ENCODE measurements at places on chromosomes 5 and 9.

DNA sequence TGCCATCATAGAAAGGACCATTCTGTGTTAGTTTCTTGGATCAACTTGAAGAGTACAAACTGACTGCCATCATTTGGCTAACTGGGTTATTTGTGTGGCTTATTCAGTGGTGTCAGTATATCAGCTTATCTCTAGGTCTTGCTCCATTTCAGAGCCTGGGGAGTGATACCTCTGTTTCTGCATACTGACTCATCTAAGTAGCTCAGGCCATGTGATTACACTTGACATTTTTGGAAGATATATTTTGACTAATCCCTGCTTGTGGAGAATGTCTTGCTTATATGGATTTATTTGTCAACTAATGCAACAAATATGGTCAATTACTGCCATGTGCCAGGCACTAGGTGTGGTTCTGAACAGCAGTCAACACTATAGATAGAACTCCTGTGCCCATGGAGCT lies 311.7 kb downstream of the YTHDC2 start:
- DNase-seq: no peak

GRCh38 chr9:100268271-100268670 lies 84.5 kb downstream of the TEX10 start:
- DNase-seq: no peak

GRCh38 chr9:87614397-87614796 lies 111.5 kb upstream of the CTSL start:
- no peak for DNase-seq

GRCh38 chr5:170265522-170265921 lies 32.1 kb downstream of the LCP2 start:
- no peak for DNase-seq

DNA sequence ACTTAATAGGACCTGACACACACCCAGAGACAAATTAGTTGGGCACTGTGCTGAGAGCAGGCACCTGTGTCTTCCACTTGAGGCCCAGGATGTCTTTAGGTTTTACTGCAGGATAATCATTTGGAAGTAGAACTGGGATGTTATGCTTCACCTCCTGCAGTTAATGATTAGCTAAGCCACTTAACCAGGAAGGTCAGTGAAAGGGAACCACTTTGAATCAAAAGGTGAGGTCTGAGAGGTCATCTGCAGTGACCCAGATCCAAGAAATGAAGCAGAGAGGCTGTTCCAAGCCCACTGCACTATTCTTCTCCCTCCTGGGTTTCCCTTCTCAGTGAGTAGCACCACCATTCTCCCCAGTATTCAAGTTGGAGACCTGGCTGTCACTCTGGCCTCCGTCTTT lies 110.5 kb downstream of the SNX18 start:
- no peak for DNase-seq

DNA sequence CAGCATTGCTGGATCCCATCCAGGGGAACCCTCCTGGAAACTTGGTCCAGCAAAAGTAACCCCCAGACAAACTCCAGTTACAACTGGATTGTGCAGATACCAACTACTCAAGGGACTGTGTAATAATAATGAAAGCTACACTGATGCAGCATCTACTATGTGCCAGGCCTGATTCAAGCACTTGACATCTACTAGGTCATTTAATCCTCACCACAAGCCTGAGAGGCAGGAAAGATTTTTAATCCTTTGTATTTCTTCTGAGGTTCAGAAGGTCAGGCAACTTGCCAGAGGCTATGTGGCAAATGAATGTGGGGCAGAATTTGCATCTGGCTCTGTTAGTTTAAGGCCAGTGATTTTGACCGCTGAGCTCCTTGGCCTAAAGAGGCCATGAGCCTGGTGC lies 29.5 kb upstream of the FOXI1 start:
- DNase-seq: no peak

GRCh38 chr9:100213730-100214477 lies 114.9 kb downstream of the INVS start:
- no peak for DNase-seq

DNA sequence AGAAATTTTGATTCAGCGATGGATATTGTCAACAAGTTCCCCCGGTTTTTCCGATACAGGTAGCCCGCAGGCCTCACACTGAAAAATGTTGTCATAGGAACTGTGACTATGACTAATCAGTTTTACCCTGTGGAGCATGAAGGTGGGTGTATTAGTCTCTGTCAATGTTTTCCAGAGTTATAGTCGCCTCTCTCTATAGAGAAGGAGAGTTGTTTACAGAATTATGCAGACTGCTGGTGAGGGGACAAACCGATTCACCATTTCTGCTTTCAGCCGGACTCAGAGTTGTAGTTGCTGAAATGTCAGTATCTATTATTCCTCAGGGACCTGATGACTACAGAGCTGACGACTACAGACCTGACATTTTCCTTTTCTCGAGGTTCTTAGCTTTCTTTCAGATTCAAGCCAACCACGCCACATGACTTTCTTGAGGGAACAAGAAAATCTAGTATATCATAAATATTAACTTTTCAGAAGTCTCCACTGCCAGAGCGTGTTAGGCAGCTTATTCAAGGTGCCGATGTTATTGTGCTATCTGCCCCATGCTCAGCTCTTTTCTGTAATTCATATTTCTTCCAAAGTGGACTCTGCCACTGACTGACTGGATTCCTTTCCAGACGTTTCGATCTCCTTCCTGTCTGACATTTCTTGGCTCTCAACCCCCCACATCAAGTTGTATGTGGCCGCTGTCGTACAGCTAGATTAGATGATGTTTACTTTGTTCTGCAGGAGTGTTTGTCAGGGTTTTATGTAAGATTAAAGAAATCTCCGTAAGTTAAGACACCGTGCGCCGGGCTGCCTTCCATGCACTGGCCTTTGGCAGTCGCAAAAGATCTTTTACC lies 178.1 kb downstream of the FGF1 start:
- DNase-seq: no peak

DNA sequence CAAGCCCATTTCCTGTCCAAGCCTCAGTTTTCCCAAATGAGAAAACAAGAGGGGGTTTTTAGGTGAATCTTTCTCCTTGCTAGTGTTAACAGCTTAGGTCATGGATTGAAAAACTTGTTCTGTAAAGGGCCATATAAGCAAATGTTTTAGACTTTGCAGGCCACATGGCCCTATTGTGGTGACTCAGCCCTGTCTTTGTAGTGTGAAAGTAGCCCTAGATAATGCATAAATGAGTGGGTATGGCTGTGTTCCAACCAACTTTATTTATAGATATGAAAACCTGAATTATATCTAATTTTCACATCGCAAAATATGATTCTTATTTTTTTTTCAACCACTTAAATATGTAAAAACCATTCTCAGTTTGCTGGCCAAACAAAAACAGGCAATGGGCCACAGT lies 6.9 kb upstream of the BARX1 start:
- no peak for DNase-seq

DNA sequence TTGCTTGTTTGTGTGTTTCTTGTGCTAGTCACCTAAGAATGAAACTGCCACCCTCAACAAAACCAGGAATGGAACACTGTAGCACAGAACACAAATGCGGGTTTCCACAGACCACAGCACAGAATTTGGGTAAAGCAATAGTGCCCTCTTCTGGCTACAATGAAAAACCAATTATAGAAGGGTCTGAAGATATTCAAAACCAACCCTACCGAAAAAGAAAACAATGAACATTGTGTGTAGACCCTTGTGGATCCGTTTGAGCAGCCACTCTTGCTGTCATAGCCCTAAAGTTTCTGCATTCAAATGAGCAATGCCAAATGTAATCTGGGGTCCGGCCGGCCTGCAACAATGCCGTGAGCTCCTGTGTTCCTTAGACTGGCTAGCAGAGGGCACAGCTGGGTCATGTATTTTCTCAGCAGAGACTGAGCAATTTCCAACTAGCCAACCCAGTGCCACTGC lies 8.3 kb upstream of the ENC1 start:
- DNase-seq: no peak

DNA sequence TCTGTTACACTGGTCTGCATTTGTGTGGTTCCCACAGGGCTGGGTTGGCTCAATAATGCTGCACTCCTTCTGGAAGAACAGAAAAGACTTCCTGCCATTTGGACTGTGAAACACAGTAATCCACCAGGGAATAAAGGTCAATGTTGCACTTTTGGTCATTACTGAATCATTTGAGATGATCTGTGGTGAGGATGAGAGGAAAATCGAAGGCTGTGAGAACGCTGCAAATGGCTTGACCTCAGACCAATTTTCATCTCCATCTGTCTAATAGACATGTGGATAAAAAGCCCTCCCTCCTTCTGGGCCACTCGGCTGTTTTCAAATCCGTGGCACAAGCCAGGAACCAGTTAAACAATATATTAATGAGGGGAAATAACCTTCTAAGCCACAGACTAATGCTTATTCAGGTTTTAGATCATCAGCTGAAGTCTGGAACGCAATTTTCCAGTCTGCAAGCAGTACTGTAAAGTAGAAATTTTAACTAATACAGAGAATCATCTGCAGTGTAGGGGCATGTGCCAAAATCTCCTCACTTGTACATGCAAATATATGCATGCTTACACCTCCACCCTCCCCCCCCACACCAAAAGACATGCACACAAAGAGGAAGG lies 20.2 kb downstream of the TLE1 start:
- DNase-seq: no peak

DNA sequence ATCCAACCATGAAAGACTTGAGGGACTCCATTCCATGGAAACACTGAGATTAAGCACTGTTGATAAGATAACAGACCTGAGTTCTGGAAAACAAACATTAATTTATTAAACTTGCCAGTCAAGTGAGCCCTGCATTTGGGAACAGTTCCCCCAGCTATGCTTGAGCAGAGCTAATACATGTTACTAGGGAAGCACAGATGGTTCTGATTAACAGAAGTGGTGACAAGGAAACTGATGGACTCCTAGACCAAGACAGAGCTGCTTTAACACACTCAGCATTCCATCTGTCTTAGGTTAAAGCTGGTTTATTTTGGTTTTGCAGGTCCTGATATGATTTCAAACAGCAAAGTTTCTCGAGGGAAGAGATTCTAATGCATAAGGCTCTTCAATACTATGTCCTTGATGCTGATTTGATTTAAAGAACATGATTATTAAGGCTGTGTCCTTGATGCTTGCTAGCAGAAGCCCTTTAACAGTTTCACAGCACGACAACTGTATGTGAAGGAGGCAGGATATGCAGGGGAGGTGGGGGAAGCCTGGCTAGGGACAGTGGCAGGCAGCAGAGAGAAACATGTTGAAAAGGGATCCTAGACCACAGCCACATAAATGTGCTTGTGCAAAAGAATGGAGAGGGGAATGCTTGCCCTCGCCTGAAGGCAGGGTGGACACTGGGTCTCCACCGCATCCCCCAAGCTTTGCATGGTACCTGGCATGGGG lies 66.2 kb downstream of the ACTBL2 start:
- no peak for DNase-seq

DNA sequence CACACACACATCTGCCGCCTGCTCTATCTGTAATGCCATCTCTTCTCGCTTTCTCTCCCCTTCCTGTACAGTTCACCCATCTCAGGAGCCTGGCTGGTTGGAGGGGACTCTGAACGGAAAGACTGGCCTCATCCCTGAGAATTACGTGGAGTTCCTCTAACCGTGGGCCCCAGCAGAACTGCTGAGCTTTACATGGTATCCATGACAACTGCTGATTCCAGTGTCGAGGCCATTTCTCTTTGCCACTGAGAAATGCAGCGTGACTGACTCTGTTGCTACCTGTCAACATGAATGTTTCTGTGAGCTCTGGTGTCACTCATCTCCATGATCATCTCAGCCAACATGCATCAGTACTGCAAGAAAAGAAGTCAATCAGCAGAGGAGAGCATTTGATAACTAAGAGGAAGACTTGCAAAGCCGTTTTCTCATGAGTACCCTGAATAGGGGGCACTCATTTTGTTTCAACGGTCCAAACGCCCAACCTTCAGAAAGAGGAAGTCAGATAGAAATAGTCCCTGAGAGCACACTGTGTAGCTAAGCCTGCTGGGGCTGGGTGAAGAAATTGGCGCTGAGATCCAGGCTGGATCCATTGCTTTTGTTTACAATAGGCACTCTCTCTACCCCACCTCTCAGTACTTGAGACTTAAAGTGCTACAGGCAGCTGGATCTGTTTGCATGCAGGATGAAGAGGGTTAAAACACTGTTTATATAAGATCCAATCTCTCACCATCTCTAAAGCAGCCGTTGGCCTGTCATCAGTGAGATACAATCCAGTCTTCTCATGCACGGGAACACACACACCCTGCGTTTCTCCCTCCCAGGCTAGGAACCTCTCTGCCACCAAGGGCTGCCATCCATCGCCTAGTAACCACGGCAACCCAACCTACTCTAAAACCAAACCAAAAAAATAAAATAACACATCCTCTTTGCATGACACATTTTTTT lies 180.9 kb downstream of the NR3C1 start:
- DNase-seq: no peak

DNA sequence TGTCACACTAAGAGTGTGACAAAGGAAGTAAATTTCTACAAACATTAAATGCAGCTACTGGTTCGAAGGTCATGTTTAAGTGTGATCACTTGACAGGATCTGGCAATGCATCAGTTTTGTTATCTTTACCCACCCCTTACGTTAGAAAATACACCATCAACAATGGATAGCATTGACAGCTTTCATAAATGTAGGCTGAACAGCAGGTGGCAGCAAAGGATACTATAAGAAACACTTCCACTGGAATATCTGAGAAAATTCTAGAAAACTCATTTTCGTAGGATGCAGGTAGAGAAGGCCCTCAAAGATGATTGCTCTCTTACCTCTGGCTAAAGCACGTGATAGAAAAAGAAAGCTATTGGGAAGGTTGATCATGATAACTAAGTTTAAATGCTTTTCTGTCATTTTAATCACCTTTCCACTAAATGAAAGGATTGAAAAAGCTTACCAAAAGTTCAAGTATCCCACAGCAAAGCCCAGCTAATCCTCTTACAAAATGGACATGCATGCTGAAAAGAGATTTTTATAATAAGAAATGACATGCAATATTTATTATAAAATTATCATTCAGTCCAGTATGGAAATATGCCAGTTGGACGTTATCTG lies 292.5 kb downstream of the PARP8 start:
- no peak for DNase-seq

- no peak for DNase-seq
Measured at GRCh38 chr5:125536582-125536981, 790.1 kb upstream of the ZNF608 start.

DNA sequence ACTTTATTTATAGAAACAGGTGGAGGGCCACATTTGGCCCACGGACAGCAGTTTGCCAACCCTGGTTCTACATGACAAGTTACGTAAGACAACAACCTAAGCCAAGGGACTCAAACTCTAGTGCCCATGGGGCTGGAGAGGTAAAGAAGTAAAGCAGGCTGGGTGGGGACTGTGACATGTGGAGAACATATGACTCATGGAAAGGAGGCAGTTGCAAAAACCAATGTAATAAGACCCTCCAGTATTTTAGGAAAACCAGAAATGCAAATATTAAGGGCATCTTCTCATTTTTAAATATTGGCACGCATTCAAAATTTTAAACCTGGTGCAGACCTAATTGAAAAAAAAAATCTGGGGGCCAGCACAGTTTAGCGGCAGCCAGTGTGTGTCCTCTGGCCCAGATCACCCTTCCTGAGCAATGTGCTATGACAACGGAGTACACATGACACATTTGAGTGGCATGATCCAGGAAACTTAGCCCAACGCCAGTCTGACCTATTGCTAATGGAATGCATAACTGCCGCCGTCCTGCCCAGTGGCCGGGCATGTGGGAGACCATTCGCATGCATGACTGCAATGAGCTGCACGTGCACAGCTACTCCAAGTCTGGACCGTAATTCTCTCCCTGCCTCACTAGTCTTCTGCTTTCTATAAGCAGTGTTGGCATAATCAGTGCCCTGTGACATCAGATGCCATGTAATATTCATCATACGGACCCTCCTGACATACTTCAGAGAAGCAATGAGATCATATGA lies 97.2 kb downstream of the SH3TC2 start:
- DNase-seq: no peak

- no peak for DNase-seq
Measured at GRCh38 chr5:148875205-148875875, 48.9 kb downstream of the ADRB2 start.

- DNase-seq: no peak
Measured at GRCh38 chr5:180586204-180586603, 5.1 kb downstream of the SCGB3A1 start.
